ENCODE measurements at places on chromosomes 16 and 17.
A peak's percentile ranks its signal among the peaks of the same experiment; 100 is the strongest.

DNA sequence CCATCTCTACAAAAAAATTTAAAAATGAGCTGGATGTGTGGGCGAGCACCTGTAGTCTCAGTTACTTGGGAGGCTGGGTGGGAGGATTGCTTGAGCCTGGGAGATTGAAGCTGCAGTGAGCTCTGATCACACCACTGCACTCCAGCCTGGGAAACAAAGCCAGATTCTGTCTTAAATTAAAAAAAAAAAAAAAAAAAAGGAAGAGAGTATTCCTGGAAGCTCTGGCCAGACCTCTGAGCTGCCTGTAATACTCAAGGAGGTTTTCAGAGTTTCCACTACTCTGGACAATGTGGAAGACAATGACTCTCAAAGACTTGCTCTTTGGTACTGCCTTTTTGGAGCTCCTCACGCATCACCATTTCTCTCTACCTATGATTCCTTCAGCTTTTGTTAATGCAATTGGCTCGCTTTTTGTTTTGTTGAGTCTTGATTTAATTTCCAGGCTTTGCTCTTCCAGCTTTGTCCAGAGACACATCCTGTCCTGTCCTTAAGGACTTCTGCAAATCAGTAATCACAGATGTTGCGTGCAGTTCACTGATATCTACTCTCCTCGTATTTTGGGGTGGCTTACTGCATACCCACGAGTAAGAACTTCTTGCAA, 10.8 kb downstream of the CHD9 start:
- no peak for DNase-seq

GRCh38 chr16:6023449-6023848, 925.9 kb upstream of the EEF2KMT start:
- no peak for DNase-seq

GRCh38 chr17:14437176-14437575, 136.3 kb downstream of the HS3ST3B1 start:
- DNase-seq = no peak

DNA sequence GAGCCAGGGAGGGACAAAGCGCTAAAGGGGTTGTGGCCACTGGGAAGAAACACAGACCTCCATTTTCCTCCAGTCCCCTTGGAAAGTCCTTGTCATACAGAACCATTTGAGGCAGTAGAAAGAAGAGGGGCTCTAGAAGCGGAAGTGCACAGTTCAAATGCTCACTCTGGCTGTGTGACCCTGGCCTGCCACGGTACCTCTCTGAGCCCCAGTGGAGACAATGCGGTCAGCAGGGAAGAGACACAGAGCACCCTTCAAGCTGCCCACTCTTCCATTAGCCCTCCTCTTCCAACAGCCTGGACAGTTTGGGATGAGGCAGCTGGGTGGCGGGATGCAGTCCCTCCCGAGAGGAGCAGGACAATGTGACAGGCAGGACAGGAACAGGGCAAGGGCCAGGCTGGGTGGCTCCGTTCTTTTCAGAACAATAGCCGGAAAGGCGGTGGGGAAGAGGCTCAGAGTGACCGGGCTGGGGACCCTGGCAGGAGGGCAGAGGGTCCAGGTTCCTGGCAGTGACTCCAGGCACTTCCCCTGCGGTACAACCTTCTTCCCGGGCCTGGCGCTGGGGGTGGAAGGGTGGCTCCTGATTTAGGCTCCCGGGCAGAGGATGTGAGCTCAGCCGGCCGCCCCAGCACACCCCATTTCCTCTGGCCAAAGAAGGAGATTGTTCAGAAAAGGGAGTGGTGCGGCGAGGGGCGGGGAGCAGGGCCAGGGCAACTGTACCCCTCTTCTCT, 5.6 kb downstream of the CASKIN2 start:
- no peak for DNase-seq

DNA sequence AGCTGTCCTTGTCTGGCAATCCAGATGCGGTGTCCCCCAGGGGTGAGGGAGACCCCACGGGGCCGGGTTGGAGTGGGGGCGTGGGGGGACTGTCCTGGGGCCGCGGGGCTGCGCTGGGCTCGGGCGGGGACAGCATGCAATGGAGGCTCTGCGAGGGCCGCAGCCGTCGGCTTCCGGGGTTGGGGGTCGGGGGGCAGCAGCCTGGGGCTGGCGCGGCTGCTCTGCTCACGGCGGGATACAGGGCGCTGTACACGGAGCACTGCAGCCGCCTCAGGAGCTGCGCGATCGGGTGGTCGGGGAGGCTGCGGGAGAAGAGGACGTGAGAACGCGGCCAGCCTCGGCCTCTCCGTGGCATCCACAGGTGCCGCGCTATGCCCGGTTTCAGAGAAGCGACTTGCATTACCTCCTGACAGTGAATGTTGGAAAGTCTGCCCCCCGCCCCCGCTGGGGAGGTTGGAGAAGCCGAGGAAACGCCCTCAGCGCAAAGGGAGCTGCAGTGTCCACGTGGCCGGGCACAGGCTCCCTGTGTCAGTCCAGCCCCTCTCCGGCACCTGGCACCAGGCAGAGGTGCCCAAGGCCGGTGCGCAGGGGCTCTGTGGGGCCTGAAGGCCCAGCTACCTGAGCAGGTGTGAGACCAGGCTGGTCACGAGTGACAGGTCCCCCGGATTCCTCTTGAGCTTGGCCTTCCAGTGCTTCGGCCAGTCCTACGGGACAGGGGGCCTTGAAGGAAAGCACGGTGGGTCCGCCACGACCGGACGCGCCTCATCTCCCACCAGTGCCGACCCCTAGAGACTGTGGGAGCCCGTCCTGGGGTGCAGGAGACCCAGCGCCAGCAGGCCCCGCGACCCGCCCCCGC, 9.4 kb upstream of the SPATA2L start:
- DNase-seq = no peak

DNA sequence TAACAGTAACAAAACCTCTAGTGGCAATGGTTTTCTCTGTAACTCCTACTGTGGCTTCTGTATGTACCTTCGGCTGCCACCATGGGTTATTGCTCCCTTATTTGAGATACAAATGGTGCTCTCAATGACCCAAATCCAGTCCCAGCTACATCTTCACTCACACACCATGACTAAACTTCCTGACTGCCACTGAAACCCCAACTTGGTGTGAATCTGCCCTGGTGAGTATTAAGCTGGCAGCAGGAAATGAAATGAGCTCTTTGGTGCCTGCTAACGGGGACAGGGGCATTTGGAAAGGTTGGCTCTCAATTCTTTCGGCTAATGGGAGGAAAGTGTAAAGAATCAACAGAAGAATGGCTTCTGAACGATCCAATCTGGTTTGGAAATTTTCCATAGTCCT, 7.5 kb upstream of the SLC35B1 start:
- DNase-seq = no peak

DNA sequence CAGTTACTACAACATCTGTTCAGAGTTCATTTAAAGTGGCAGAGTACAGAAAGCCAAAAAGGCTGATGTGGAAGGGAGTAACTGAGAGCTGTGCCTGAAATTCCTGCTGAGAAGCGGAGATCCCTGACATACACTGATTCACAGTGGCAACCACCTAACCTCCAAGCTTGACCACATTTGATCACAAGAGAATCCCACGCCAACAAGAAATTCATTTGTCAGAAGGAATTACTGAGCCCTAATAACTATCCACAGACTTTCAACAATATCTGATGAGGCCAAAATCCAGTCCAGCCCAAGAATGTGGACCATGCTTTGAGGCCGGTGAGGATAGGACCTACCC, 168.5 kb upstream of the RPH3AL start:
- no peak for DNase-seq

DNA sequence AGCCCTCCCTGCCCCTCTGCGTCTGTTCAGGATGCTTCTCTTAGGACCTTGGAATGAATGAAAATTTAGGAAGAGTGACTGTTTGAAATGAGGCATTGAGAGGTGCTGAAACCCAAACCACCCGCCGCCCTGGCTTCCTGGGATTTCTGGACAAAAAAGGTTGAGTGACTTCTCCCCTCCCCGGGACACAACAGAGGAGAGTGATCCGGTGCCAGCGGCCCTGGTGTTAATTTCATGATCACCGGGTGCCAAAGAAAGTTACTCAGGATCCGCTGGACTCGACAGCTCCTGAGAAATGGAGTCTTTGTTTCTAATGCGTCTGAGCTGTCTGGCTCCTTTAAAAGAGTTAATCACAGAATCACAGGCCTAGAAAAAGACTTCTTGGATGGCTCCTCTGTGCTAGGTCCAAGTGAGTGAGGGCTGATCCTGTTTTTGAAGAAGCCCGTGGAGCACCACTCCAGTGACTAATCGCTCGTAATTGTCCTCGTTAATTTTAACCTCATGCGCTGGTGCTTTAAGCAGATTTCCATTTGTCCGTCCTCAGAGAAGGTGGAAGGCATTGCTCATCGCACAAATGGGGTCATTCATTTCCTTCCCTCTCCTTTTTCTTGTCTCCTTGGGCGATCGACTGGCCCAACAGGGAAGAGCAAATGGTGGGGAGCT, 144.4 kb upstream of the ZFHX3 start:
- no peak for DNase-seq

DNA sequence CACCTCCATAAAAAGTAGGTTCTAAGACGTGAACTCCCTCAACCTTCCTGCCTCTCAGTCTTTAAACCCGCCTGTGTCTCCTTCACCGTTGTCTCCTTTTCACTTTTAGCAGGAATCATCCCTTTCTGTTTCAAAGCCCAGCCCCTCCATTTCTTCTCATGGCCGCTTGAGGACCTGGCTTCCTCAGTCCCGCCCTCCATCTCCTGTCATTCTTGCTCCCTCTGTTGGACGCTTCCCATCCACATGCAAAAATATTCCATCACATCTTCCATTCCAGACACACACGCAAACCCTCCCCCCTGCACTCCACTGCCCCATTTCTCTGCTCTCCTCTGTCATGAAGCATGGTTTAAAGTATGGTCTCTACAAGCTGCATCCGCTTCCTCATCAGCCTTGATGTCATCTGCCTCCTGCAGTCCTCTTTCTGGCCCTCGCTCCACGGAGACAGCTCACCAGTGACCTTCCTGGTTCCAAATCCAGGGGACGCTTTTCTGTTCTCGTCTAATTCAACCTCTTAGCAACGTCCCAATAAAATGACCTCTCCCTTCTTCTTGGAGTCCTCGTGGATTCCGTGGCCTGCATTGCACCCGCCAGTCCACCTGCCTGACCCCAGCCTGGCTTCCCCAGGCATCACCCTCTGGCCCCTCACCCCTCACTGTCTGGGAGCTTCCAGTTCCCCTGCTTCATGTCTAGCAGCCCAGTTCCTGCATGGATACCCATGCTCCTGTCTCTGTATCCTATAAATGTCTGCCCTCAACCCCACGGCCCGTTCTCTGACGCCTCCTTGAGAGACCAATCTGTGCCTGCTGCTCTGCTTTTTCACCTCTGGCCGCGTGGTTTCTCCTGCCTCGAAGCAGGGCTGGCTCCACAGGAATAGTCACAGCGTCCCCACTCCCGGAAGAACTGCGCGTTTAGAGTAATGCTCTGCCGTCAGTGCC, 26.2 kb downstream of the ANKRD40 start:
- DNase-seq = peak; percentile 36

GRCh38 chr17:32161029-32161428, 18.7 kb downstream of the RHOT1 start:
- DNase-seq = no peak

DNA sequence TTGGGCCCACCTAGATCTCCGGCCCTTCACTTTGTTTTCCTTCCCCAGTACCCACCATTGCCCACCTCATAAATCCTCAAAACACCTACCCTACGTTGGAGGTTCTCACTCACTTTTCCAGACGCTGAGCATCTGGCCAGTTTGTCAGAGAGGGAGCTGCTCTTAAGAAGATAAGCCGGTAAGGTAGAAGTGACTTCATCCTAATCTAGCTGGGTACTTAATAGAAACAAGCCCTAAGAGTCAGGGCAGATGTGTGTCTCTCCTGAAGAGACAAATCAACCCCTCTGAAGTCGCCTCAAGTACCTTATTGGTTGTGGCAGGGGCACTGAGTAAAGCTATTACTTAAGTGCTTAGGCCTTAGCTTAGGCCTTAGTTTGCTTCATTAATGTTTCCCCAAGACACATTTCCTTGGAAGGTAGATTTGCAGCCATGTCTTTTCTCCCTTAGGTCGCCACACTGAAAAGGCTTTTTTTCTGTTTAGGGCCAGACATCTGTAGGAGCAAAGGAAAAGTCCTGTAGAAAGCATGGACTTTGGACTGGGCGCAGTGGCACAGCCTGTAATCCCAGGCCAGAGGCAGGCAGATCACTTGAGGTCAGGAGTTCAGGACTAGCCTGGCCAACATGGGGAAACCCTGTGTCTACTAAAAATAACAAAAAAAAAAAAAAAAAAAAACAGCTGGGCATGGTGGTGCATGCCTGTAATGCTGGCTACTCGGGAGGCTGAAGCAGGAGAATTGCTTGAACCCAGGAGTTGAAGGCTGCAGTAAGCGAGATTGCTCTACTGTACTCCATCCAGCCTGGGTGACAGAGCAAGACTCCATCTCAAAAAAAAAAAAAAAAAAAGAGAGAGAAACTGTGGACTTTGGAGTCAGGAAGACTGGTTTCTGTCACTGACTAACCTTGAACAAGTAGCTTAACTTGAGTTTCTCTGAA, 1.0 kb downstream of the TACO1 start:
- DNase-seq = no peak

DNA sequence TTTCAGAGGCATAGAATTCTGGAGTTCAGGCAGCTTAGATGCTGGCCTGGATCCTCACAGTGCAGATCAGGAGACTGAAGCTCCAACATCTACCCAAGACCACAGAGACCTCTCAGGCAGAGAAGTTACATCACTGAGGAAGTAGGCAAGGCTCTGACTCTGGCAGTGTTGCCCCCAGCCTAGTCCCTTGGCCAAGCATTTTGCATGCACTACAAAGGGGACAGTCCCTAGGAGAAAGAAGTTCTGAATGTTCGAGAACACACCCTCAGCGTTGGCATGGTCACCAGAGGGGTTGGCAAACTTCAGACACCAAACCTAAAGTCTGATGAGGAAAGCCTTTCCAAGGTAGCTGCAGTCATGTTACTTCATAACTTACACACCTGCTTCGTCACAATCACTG, 2.5 kb downstream of the RANBP10 start:
- DNase-seq = no peak

DNA sequence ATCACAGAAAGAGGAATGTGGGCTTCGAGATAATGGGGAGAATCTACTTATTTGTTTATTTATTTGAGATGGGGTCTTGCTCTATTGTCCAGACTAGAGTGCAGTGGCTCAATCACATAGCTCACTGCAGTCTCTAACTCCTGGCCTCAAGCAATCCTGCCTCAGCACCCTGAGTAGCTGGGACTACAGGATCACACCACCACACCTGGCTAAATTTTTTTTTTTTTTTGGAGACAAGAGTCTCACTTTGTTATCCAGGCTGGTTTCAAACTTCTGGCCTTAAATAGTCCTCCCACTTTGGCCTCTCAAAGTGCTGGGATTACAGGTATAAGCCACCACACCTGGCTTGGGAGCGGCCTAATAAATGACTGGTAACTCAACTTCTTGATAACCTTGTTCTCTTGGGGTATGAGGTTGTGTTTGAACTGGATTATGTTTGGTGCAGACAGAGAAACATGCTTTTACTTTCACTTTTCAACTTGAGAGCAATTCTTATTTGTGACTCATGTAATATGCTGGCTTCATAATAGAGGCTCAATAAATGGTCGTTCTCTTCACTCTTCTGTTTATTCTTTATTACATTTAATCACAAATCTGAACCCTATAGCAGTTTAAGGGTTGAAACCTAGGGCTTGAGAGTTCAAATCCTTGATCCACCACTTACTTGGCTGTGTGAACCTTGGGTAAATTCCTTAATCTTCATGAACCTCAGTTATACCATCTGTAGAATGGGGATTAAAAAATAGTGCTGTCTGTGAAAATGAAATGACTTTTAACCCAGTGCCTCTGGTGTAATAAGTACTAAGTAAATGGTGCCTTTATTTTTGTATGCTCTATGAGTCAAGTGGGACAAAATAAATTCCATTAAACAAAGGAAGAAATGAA, 129.1 kb upstream of the HS3ST2 start:
- DNase-seq = no peak

- DNase-seq = no peak
Measured at GRCh38 chr16:24101431-24101830, 154.7 kb upstream of the CACNG3 start.

Measured in NCI-H187 treated with DMSO at 0.1 percent for 48 hours (cell line).